ENCODE measurements at places on chromosomes 2 and 18.
A peak's percentile ranks its signal among the peaks of the same experiment; 100 is the strongest.

DNA sequence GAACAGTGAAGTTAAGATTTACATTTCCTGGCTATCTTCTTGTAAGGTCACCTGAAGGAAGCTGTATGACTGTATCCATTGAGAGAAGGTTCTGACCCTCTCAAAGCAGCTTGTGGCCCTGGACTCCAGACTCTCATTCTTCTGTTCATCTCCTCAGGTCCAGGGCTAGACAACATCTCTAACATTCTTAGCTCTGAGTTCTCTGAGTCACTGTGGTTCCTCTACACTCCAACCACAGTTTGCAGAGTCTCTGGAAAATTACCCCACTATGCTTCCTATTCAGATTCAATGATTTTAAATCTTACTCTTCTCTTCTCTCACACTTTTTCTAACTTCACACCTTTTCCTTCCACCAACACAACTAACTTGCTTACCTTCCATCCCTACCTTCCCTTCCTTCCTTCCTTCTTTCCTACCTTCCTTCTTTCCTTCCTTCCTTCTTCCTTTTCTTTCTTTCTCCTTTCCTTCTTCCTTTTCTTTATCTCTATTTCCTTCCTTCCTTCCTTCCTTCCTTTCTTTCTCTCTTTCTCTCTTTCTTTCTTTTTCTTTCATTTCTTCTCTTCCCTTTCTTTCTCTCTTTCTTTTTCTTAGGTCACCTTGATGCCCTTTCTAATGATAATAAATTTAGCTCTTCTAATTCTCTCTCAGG lies 824.3 kb upstream of the ZEB2 start:
- DNase-seq: no peak

- peak; percentile 20 for DNase-seq
Measured at GRCh38 chr18:32048507-32049091, 30.0 kb downstream of the RNF125 start.

- DNase-seq: no peak
Measured at GRCh38 chr2:65999796-66000195, 435.1 kb upstream of the MEIS1 start.

GRCh38 chr2:18610651-18611050 lies 21.3 kb upstream of the NT5C1B start:
- DNase-seq: no peak

GRCh38 chr2:37809525-37809924 lies 115.6 kb upstream of the RMDN2 start:
- no peak for DNase-seq

- DNase-seq: no peak
Measured at GRCh38 chr2:191263050-191263449, 17.8 kb downstream of the MYO1B start.

DNA sequence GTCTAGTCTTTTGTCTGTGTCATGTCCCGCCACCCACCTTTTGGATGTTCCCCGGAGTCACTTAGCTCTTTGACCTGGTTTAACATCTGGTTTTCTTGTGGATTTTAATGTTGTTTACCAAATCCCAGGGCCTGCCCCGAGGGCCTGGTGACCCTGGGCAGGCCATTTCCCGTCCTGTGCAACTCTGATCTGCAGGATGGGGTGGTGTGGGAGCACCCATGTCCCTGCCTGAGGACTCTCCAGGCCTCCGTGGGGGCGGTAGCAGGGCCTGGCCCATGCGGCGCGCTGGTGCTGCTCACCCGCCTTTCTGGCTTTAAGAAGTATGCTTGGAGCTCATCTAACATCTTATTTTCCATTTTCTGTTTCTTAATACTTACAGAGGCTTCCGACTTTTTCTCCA lies 10.7 kb downstream of the RAMP1 start:
- no peak for DNase-seq

DNA sequence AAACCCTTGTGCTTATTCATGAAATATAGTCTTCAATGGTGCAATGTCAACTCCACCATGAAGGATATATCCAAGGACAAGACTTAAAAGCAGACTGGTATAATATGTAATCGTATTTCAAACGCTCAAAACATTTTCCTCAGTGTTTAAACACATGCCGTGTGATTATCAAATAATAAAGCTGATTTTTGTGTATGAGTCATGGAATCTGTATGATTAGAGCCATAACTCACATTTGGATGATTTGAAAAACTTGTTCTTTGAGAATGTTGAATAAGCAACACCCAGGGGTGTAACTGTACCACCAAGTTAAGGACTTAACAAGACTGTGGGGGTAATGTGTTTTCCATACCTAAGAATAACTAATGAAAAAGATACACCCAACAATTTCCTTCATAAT lies 215.3 kb downstream of the STK39 start:
- no peak for DNase-seq

GRCh38 chr2:201618744-201619662 lies 24.3 kb downstream of the TMEM237 start:
- no peak for DNase-seq

DNA sequence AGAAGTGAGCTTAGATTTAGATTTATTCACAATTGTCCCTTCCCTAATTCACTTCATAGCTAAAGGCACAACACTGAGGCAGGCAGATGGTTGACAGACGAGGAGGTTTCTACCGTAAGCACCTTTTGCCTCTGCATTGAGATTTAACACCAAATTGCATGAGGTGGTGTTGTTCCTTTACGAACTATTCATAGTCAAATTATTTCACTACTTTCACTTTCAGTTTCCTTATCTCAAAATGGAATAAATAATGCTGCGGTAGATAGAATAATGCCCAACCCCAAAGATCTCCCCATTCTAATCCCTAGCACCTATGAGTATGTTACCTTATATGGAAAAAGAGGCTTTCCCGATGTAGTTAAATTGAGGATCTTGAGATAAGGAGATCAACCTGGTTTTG lies 58.9 kb upstream of the LINC00305 start:
- DNase-seq: no peak

DNA sequence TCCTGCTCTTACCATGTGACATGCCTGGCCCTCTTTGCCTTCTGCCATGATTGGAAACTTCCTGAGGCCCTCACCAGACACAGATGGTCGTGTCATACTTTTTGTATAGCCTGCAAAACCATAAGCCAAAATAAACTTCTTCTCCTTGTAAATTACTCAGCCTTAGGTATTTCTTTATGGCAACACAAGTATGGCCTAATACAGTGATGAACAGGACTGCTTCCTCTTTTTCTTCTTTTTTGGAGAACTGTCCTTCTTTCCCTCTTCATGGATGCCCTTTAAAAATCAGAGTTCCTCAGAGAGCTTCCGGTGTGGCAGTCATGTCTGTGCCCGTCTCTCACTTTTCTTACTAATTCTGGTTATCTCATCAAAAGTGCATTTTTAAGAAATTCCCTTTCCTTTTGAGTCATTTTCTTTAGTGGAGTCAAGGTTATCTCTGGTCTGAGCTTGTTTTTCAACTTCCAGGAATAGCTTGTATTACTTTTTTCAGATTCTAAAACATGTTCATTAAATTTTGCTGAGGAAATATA lies 9.2 kb upstream of the IL1A start:
- DNase-seq: no peak

- DNase-seq: no peak
Measured at GRCh38 chr2:238255636-238256035, 15.8 kb upstream of the HES6 start.

DNA sequence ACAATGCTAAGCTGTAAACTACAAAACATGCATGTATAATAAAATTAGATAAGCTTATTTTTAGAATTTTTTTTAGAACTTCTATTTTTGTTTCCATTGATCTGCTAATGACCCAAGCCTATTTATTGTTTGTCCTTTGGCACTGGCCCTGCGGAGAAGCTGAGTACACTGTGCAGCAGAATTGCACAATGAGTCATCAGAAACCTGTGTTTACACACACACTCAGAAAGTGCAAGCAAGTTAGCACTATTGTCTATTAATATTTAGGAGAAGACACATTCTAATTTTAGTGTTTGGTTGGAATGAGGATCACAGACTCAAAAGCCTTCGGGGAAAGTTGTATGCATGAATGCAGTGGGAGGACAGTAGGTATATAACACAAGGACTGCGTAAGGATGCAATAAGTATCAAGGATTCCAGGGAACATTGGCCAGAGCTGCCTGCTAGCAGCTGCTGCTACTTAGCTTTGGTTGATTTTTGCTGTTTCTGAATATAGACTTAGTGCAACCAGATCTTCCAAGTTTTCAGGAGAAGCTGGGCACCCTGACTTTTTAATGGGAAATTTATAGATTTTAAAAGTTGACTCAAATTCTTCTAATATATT lies 128.2 kb downstream of the KCNH7 start:
- no peak for DNase-seq

DNA sequence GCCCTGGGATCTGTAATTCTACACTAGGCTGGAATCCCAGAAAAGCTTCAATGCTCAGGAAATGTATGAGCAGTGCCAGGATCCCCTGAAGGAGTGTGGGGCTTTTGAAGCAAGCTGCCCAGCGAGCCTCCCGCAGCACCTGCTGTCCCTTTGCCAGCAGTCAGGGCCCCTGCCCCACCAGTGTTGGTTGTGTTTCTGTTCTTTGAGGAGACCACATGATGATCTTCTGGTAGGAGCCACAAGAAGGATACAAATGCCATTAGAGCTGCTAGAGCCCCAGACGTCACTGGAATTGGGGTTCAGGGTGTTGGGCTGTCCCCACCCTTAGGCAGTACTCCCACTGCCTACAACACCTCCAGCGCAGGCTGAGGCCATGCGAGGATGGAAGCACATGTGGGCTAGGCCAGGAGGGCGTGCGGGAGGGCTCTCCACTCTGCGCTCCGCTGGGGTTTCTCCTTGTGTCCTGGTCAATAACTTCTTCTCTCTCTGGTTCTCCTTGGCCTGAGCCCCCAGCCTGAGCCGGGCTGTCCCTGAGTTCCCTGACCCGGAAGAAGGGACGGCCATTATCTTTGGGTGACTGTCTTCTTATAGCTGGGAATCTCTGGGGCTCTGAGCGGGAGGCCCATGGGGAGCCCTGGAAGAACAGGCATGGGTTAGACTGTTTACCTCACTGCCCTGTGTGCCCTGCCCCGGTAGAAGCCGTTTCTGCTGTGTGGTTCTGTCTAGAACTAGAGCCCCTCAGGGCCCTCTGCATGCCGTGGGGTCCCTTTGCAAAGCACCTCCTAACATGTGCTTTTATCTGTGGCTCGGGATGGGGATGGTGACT lies 73.9 kb downstream of the LRRFIP1 start:
- DNase-seq: no peak

- DNase-seq: no peak
Measured at GRCh38 chr2:25420820-25421237, 79.1 kb upstream of the DNMT3A start.

GRCh38 chr18:3902676-3903075 lies 452.7 kb downstream of the TGIF1 start:
- DNase-seq: no peak

- DNase-seq: no peak
Measured at GRCh38 chr2:45477546-45477945, 133.5 kb downstream of the SRBD1 start.

DNA sequence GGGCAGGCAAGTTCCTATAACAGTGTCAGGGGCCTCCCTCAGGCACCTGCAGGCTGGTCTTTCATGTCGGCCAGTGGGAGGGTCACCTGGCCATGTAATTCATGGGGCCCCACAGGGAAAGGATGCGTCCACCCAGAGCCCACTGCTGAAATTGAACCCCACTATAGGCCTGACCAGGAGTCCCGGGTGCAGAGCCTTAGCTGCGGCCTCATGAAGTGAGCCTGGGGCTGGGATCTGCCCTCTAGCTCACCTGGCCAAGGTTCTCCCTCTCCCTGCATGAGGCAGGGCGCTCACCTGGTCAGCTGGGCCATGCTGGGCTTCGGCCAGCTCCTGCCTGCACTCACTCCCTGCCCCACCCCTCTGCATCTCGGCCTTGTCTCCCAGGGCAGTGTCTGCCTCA lies 41.1 kb downstream of the C1QL2 start:
- DNase-seq: no peak

DNA sequence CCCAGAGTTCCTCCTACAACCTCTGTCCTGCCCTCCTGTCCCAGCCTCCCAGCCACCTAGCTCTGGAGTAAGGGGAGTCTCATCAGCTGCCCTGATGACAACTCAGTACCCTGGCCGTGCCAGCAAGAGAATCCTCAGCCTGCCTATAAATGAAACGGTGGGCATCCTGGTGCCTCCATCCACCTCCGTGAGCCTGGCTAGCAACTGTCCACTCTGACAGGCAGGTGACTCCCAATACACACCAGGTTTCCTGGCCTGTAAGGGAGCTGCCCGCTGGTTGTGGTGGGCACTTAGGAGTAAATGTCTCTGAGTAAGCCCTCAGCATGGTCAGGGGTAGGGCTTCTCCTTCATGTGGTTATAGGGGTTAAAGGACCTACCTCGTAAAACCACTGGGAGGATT lies 81.5 kb downstream of the XDH start:
- DNase-seq: no peak

- peak; percentile 24 for DNase-seq
Measured at GRCh38 chr18:42053188-42053781, 98.3 kb downstream of the PIK3C3 start.

GRCh38 chr18:68728081-68728700 lies 13.3 kb upstream of the TMX3 start:
- no peak for DNase-seq

- no peak for DNase-seq
Measured at GRCh38 chr2:51297488-51297887, 265.6 kb upstream of the NRXN1 start.

DNA sequence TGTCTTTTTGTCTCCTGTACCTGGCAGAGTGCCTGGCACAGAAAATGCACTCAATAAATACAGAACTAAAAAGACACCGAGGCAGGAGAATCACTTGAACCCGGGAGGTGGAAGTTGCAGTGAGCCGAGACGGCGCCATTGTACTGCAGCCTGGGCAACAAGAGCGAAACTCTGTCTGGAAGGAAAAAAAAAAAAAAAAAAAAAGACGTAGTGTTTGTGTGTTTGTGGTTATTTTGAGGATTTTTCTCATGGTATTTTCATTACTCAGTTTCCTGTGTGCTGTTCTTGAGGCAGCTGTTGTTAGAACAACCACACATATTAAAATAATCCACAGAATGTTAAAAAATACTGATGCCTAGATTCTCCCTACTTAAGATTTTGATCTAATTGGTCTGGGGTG lies 519.2 kb upstream of the SPHKAP start:
- DNase-seq: no peak

GRCh38 chr2:210536973-210537650 lies 19.3 kb upstream of the CPS1 start:
- no peak for DNase-seq

DNA sequence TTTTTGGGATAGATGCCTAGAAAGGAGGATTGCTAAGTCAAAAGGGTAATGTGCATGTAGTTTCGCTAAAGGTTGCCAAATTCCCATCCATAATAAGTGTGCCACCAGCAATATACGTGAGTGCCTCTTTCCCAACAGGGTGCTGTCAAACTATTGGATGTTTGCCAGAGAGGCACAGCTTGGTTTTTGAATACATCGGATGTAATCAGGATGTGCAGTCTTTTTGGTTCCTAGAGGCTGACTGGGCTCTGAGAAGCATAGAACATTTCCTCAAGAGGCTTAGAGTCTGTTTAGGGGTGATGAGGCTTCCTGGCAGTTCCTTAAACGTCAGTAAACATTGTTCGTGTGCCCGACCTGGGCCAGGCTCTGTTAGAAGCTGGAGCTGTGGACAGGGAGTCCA lies 28.0 kb downstream of the AGAP1 start:
- DNase-seq: no peak

- DNase-seq: no peak
Measured at GRCh38 chr18:35010993-35011392, 30.2 kb upstream of the MAPRE2 start.

All from T-helper 2 cell treated with Interferon-gamma antibody and Interleukin-4, amounts not matched to agents 5 μg/mL and 100 μg/mL, for 36 hours (primary cell).